ENCODE measurements at places on chromosomes 1 and 21.

DNA sequence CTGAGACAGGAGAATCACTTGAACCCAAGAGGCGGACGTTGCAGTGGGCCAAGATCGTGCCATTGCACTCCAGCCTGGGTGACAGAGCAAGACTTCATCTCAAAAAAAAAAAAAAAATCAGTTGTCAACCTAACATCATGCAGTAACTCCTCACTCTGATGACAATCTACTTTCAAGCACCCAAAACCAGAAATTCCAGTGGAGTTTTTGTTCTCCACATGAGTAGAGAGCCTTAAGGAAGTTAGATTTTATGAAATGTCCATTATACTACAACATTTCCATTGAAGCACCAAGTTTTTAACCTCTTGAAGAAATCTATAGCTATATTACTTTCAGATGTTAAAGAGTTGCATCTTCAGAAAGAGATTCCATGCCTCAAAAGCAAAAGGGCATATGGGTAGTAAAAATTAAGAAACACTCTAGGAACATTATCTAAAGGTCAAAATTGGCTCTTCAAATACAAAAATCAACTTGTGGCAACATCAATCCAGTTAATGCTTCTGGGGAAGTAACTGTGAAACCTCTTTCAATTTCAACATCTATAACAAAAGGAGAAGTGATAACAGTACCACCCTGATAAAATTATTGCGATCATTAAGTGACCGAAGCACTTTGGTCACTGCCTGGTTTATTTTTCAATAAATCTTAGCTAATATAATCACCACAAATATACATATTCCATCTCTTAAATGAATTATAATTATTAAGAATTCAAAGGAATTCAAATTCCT is 7.7 kb downstream of the LPGAT1 start:
- DNase-seq = peak; percentile 28

DNA sequence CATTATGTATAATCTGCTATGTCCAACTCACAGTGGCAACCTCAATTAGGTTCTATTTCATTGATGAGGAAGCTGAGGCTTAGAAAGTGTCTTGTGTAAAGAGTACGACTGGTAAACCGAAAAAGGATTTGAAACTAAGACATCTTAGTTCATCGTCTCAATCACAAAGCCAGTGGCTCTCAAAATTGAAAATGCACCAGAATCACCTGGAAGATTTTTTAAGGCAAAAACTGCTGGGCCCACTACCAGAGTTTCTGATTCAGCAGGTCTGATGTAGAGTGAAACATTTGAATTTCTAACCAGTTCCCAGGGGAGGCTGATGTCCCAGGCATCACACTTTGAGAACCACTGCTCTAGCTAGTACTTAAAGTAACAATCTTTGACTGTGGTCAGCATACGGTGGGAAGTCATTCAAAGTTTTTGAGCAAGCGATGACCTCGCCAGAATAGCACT is 5.2 kb upstream of the LRRC53 start:
- DNase-seq = peak; percentile 61

DNA sequence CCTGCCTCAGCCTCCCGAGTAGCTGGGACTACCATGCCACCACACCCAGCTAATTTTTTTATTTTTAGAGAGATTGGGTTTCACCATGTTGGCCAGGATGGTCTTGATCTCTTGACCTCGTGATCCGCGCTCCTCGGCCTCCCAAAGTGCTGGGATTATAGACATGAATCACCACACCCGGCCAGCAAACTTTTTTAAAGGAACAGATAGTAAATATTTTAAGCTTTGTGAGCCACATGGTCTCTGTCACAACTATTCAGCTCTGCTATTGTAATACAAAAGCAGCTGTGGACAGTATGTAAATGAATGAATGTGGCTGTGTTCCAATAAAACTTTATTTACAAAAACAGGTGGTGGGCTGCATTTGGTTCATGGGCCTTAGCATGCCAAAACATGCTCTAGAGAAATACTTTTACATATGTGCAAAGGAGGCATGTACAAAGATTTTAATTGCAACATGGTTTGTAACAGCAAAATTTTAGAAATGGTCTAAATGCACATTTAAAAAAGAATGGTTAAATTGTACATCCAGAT is 47.0 kb downstream of the CDCP2 start:
- no peak for DNase-seq

- DNase-seq = no peak
These were observed 82.3 kb downstream of the ITPKB start for GRCh38 chr1:226656601-226657277.

- no peak for DNase-seq
These were observed 208.1 kb downstream of the PATJ start for GRCh38 chr1:61950418-61950817.

GRCh38 chr1:108142773-108143394 is 57.3 kb downstream of the SLC25A24 start:
- no peak for DNase-seq

DNA sequence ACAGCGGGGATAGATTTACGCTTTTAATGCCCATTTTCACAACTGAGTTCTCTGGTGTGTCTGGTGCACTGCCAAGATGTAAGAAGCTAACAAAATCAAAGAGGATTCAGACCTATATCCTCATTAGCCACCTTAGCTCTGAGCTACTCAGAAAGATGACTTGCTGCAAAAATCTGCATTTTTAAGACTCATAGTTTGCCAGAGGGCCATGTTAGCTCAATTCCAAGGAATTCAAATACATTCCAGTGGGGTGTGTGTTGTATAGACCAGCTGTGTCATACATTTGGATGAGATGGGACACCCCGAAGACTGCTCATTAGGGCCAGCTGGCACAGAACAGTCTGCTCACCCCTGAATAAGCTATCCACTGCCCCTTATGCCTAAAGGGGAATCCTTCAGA is 8.9 kb downstream of the DENND2D start:
- DNase-seq = peak; percentile 4

- DNase-seq = peak; percentile 63
These were observed 156.0 kb downstream of the RERE start for GRCh38 chr1:8661185-8662110.

- no peak for DNase-seq
These were observed 39.1 kb upstream of the KIF1B start for GRCh38 chr1:10171105-10171767.

GRCh38 chr1:26079960-26080814 is 12.8 kb upstream of the TRIM63 start:
- DNase-seq = no peak

DNA sequence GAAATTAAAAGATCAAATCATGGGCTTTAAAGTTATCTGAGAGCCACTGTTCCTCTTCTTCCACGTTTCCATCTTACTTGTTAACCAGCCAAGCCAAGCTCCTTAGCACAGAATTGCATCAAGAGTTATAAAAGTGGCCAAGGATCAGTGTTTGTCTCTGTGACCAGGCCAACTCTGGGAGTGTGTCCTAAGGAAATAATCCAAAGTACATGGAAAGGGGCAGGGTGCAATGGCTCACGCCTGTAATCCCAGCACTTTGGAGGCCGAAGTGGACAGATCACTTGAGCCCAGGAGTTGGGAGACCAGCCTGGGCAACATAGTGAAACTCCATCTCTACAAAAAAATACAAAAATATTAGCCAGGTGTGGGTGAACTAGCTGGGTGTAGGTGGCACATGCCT is 10.0 kb upstream of the MPZL1 start:
- no peak for DNase-seq

- peak; percentile 57 for DNase-seq
These were observed 85.8 kb downstream of the UBR4 start for GRCh38 chr1:19124273-19124672.

DNA sequence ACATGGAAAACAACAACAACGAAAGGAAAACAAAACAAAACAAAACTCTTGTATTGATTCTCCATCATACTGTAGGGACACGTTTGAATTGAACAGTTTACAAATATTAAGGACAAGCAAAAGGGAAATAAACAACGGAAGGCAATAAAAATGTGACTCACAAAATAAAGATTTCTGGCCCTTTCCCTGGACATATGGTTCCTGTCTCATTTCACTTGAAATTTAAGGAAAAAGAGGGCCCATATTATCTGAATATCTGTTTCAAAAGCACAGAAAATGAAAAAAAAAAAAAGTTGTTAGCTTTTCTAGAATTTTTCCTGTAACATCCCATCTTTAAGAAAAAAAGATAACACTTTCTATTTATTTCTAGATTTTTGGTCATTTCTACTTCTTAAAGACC is 3.6 kb upstream of the PKN2 start:
- no peak for DNase-seq

DNA sequence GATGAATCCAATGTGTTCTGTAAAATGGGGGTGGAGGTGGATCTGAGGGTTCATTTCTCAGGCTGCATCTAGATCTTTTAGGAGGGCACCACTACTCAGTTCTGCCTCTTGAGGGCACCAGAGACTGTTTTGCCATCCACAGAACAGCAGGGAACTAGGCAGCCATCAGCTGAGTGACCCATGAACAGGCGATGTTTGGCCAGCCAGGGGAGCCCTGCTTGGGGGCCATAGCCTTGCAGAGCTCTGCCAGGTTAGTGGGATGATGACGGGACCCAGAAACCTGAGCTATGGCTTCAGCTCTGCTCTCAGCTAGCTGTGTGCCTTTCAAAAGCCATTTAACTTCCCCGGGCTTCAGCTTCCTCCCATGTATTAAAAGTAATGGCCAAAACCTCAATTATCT is 13.4 kb upstream of the NOS1AP start:
- peak; percentile 65 for DNase-seq

GRCh38 chr1:115980998-115981993 is 5.0 kb downstream of the SLC22A15 start:
- DNase-seq = peak; percentile 44

DNA sequence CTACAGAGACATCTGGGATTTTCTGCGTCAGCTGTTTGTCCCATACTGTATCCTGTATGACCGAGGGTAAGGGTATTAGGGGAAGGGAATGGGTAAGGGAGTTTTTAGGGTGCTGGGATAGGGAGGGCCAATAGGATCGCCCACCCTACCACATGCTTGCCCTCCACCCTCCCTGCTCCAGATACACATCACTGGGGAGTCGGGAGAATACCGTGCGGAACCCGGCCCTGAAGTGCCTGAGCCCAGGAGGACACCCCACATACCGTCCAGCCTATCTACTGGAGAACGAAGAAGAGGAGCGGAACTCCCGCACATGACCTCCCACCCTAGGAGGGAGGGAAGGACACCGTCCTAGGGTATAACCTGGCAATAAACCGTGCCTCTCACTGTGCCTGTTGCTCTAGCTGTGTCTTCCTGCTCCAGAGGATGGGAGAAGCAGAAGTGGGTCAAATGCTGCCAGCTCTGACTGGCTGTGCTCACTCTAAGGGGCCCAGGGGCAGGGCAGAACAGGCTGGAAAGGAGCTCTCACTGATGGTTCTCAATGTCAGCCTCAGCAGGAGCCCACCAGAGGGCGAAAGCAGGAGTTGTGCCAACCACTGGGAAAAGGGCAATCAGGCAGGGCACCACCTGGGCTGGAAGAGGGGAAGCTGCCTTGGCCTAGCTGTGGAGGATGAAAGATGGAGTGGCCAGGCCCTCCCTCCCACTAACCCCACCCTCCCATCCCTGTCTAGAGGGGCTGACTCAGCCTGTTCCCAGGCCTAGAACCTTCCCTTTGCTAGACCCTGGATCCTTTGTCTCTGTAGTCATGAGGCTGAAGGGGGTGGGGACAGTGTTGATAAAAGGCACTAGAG is 440 bp upstream of the LENEP start:
- no peak for DNase-seq

GRCh38 chr1:193356249-193356648 is 169.8 kb upstream of the B3GALT2 start:
- DNase-seq = no peak

DNA sequence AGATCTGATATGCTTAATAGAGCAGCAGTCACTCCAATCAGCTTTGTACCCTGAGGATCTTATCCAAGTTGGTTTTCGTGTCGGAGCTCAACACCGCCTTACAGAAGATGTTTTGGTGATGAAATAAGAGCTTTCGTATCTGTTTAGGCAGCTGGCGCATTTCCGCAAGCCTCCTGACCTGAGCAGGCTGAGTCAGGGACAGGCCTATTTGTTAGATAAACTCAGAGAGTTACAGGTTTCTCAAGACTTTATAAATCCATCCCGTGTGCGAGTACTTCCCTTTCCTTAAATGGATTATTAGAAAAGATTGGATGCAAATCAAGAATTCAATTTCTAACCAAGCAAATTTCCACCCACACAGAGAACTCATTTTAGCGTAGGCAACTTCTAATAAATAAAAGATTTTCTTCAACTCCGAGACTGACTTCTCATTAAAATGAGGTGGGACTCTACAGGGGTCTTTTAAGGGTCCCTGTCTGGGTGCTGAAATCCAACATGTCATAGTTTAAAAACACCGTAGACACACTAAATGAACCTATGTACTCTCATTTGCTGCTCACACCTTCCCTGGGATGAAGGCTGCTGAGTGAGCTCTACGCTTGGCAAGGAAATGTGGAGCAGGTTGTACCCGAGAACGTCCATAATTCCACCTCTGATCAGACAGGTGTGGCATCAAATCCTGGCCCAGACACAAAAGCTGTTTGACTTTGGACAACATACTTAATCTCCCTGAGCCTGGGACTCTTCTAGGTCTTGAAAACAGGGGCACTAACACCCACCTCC is 106.9 kb upstream of the F3 start:
- DNase-seq = no peak

DNA sequence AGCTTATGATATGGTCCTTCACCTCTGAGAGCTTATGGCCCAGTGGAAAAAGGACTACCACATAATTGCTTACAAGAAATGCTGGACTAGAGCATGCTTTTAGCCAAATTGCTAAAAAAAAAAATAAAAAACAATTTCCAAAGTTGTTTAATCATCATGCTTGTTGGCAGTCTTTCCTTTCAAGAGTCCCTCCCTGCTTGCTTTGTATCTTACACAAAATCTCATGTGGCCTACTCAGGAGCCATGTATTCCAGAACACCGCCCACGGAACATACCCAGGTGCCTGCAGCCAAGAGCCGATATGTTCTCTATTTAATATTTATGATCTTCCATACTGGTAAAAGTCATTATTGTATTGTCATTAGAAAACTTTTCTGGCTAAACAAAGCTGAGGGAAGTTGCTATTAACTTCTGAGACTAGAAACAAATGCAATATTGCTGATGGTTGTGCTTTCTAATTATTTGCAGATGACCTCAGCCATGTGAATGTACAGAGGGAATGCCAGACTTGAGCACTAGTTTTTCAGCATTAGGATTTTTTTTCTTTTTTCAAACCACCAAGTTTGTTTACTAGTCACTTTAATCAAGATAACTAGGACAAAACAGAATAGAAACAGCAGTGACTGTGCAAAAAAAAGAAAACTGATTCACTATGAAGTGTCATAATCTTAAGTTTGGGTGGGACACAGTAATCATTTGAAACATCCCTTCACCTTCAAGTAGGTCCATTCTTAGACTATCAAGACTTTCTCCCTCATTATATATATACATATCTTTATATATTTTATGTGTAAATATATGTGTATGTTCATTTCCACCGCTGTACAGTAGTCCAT is 129.3 kb upstream of the GORAB start:
- DNase-seq = no peak

- DNase-seq = peak; percentile 49
These were observed 59.0 kb upstream of the CD1D start for GRCh38 chr1:158121604-158122254.

DNA sequence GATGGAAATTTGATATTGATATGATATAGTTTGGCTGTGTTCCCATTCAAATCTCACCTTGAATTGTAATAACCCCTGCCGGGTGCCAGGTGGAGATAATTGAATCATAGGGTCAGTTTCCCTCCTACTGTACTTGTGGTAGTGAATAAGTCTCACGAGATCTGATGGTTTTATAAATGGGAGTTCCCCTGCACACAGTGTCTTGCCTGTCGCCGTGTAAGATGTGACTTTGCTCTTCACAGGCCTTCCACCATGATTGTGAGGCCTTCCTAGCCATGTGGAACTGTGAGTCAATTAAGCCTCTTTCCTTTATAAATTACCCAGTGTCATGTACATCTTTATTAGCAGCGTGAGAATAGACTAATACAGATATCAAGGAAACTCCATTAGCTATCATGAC is 74.6 kb downstream of the MAP3K7CL start:
- DNase-seq = no peak

- no peak for DNase-seq
These were observed 34.1 kb upstream of the MTR start for GRCh38 chr1:236760986-236761385.
